ENCODE measurements at places on chromosomes 5 and 9. TPM values are rescaled to one million over a fixed set of nuclear protein-coding genes. Genes with fewer than 3 reads are reported as not detected.

- DNase-seq, result no peak
Measured at GRCh38 chr9:95511952-95512708, 4.6 kb downstream of the PTCH1 start.

- DNase-seq, result no peak
Measured at GRCh38 chr9:87227456-87227855, 270.2 kb upstream of the DAPK1 start.

DNA sequence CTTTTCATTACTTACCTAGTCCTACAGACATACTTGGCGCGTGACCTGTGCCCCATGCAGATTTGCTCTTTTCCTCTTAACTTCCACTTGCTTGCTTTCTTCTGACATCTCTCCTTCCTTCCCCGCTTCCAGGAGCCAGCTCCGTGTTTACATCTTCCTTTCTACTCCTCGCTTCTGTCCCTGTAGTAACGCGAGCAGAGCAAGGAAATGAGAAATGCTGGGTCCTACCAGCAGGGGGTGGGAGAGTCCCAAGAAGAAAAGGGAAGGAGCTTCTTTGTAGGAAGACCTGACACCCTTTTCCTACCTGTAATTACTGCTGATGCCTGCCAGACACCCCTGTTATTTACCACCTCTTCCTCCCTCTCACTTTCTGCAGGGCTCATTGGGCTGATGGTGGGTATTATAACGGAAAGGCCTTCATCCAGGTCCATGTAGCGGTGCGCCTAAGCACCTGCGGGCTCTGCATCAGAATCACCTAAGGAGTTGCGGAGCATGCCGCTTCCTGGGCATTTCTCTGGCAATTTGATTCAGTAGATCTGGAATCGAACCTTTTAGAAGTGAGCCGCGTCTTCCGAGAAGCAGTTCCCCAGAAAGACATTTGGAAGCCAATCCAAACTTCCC lies 1260.8 kb upstream of the WWC1 start:
- no peak for DNase-seq

- no peak for DNase-seq
Measured at GRCh38 chr9:91166796-91167366, 194.8 kb downstream of the AUH start.

DNA sequence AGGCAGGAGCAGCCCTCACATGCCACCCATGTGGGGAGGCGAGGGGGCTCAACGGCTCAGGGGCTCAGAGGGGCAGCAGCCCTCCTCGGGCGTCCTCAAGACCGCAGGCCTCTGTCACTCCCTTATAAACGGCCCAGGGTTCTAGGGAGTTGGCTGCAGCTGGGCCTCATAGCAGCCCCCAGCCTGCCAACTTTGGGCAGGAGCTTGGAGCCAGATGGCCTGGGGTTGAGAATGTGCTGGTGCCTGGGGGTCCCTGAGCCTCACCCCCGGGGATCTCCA lies 51.0 kb upstream of the RNU6ATAC start:
- no peak for DNase-seq

GRCh38 chr9:88660611-88661010 lies 125.6 kb downstream of the NXNL2 start:
- no peak for DNase-seq

DNA sequence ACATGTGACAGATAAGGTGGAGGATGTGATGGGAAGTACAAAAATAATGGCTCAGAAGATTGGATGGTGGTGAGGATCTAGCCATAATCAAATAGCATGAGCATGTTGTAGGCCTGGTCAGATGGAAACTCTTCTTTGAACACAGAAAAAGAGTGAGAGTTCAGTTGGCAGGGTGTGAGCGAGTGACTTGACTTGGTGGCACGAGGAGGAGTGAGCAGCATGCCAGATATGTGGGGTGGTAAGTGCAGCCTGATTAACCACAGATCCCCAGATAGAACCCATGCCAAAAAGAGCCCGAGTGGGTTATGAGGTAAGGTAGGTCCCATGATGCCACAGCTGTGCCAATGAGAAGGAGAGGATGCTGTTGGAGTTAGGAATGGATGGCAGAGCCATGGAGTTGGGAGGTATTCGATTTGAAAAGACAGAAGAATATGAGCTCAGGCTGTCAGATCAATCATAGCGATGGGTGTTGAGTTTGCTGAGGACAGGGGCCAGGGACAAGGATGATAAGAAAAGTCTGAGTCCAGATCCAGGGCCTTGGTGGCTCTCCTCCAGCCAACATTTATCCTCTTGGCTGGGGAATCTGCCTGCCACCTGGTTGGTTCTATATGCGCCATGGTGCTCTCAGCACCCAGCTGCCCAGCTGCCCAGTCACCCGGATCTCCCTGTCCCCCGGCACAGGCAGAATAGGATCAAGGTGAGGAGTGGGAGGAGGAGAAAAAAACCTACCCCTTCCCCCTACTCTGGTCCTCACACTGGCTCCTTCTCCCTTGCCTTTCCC lies 16.5 kb downstream of the GARNL3 start:
- DNase-seq, result no peak

GRCh38 chr9:84827216-84827765 lies 157.8 kb downstream of the NTRK2 start:
- no peak for DNase-seq

Gene SPINK1
- not detected for total RNA-seq

Gene PTPRD
- total RNA-seq, result not detected

Gene SLC6A3
- not detected for total RNA-seq

Gene GABRA6
- not detected for total RNA-seq

Gene SELENOP
- not detected for total RNA-seq

Gene MVB12B
- total RNA-seq, result 0.49 TPM

Gene WDR31
- total RNA-seq, result 2.7 TPM

Gene SLC6A7
- total RNA-seq, result not detected

All from activated CD4-positive, alpha-beta T cell treated with anti-CD3 and anti-CD28 coated beads, Interleukin-2, amount 10 ng/mL, durations not matched to agents 24 days and 14 days (primary cell).